Stimulated activated CD8-positive, alpha-beta memory T cell treated with anti-CD3 and anti-CD28 coated beads, Interleukin-4, amount 100 ng/mL, for 1 hour (primary cell): ENCODE measurements at places on chromosomes 3 and 15.

DNA sequence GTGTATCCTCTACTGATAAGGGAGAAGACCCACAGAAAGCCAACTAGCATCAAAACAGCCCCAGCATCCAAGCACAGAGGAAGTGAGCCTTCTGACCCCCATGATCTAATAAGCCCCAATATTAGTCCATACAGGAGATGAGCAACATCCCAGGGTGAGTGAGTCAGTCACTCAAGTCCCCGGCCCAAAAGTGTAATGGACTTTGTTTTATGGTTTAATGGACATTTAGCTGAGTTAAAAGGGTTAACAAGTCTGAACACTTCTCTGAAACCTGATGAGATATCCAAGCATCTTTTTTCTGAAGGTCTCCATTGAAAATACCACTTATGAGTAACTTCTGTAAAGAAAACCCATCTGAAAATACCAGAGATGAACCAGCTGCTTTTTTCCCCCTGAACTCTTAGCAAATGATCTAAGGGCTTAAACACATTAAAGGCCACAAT is 115.6 kb downstream of the GREM1 start:
- DNase-seq, result no peak

GRCh38 chr15:40327457-40327856 is 4.0 kb downstream of the INAFM2 start:
- no peak for DNase-seq

- no peak for DNase-seq
These were observed 2.0 kb upstream of the SOX2 start for GRCh38 chr3:181709537-181710279.

- no peak for DNase-seq
These were observed 208.4 kb upstream of the DPPA4 start for GRCh38 chr3:109545746-109546145.

DNA sequence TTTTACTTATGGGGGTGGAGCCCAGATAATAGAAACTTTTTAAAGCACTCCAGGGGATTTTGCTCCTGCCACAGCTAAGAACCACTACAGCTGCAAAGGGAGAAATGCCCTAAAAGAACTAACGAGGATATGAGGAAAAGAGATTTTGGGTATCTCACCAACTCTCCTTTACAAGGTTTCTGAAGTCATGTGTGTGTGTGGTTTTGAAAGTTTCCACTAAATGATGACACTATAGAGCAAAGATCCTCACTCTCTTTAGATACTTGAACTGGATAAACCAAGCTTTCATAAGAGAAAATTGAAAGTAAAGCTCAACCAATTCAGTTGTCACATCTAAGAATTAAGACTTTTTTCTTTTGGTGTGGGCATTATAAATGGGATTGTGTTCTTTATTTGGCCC is 455.3 kb upstream of the ALCAM start:
- DNase-seq, result no peak

GRCh38 chr15:92747047-92747446 is 91.5 kb upstream of the FAM174B start:
- no peak for DNase-seq

- no peak for DNase-seq
These were observed 86.3 kb downstream of the IGF1R start for GRCh38 chr15:98734466-98735199.

DNA sequence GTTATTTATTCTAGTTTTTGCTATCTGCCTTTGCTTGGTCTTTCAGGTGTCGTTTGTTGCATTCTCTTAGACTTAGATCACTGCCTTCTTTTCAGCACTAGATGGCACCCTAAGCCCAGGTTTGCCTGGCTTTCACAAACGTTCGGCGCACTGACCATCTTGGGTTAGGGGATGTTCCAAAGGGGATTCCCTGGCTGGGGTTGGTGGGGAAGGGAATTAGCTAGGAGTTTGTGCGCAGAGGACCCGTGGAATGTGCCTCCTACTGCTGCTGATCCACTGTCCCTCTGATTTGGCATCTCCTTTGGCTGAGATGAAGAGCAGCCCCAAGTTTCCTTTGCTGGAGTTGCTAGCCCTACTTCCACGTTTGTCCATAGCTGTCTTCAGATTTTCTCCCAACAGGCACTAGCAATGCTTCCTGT is 33.9 kb downstream of the PFN2 start:
- DNase-seq, result no peak

DNA sequence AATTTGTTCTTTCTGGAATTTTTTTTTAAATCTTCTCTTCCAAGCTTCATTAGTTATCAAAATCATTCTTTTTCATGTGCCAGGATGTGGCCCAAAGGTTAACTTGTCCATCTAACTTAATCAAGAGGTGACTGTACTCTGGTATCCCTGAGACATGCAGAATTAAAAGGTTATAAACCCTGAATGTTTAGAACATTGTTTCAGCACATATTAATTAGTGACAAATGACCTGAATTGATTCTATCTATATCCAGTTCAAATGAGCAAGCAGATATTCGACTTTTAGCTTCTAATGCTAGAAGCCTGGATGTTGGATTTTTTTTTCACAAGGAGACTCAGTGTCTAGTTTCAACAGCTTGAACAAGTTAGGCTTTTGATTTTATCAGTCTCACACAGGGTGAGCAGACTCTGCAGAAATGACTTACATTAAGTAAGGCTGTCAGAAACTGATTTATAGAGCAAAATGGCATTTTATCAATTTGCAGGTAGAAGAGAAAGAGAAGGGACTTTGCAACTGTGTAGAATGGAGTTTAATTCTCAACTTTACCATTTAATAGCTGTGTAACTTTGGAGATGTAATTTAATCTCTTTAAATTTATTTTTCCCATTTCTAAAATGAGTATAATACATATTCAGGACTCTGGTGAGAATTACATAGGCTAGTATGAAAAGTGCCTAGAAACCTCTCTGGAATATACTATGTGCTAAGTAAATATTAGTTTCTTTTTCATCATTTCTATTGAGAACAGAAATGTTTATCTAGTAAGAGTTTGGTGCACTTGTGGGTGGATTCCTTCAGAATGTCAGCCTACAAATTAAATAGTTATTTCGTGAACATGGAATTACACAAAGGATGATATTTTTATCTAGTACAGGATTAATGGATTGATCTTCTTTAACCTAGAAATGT is 100.0 kb downstream of the ALCAM start:
- DNase-seq, result no peak

DNA sequence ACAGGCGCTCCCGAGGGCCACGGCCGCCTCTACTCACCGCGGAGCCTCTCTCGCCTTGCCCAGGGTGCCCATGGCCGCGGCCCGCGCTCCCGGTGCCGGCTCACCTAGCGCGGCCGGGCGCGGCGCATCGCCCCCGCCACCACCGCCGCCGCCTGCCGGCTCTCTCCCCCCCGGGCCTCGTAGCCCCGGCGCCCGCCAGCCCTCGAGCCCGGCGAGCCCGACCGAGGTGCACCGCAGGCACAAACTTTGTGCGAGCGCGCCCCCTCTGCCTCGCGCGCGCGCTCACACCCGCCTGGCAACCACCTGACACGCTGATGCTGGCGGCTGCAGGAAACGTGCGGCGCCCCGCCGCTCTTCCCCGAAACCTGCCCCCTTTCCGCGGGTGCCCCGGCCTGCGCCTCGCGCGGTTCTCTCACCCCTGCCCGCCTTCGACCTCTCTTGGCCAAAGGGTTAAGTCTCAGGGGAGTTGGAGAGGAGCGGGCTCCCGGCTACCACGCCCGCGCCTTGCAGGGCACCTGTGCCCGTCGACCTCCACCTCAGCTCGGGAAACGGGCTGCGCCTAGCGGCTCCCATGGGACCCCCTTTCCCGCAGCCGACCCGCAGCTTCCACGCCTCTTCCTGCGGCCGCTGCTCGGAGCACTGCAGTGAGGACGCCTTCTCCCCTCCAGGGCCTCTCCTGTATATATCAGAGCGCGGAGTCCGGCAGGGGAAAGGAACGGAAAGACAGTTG is at the start of gene RASGRP1:
Gene RASGRP1, minus strand, starts transcription at position 258 of the 730 bp plus-strand sequence. Its CDS starts 186 bp downstream, at position 72.
- peak; percentile 73 for DNase-seq

- DNase-seq, result no peak
These were observed 116.2 kb downstream of the CCNL1 start for GRCh38 chr3:157043771-157044170.

GRCh38 chr3:48709051-48709461 is 8.0 kb downstream of the IP6K2 start:
- no peak for DNase-seq

- no peak for DNase-seq
These were observed 39.8 kb downstream of the CHDH start for GRCh38 chr3:53806182-53807116.

- no peak for DNase-seq
These were observed 30.8 kb downstream of the RTP4 start for GRCh38 chr3:187398955-187399354.

DNA sequence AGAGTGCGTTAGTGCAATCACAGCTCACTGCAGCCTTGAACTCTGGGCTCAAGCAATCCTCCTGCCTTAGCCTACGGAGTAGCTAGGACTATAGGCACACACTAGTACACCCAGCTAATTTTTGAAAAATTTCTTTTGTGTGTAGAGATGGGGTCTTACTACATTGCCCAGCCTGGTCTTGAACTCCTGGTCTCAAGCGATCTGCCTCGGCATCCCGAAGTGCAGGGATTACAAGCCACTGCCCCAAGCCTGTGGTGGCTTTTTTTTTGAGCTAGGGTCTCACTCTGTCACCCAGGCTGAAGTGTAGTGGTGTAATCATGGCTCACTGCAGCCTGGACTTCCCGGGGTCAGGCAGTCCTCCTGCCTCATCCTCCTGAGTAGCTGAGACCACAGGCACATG is 17.1 kb downstream of the PCCB start:
- no peak for DNase-seq

DNA sequence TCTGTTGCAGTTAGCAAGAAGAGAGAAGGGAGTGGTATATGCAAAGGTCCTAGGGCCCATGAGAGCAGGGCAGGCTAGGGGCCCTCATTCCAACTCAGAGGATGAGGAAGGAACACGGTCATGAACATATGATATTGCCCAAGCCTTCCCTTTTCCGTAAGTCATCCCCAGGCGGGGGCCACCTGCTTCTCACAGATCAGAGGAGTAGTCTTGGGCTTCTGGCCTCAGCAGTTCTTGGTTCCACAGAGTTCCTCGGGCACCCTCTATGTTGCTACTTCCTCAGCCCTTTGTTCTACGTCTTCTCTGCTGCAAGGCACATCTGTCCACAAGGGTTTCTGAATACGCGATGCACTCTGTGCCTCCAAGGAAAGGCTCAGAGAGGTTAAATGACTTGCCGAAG is 25.3 kb downstream of the EPHB3 start:
- DNase-seq, result no peak
